ENCODE measurements at places on chromosomes 2 and 18.

GRCh38 chr2:57701391-57701791 lies 345.2 kb upstream of the VRK2 start:
- no peak for DNase-seq

GRCh38 chr18:26487437-26487836 lies 60.9 kb downstream of the KCTD1 start:
- no peak for DNase-seq

- no peak for DNase-seq
Measured at GRCh38 chr18:5868218-5868854, 27.0 kb downstream of the TMEM200C start.

- DNase-seq, result no peak
Measured at GRCh38 chr2:216804357-216805350, 55.2 kb downstream of the TNP1 start.

DNA sequence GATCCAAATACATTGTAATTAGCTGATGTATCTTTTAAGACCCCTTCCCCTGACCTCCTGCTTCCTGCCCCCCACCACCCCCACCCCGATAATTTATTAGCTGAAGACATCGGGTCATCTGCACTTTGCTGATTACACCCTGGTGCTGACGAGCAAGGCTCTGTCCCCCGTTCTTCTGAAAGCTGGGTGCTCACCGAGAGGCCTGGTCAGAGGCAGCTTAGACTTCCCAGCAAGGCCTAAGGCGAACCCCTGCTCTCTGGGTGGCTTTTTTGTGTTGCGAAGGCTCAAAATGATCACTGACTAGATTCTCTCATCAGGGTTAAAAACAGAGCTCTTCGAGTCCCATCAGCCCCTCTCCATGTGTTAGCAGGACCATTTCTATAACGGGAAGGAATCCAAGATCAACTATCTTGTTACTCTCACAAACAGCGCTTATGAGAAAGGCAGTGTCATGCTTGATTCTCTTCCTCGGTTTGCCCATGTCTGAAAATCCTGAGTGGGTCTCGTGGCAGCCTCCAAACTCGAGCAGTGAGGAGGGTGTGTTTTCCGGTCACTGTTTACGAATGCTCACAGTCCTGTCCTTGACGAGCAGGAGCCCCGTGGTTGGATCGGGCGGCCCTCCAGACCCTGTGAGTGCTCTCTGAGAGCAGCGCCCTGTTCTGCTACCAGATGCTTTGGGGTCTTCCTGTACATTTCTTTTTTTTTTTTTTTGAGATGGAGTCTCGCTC lies 201.6 kb downstream of the HDAC4 start:
- DNase-seq, result no peak

DNA sequence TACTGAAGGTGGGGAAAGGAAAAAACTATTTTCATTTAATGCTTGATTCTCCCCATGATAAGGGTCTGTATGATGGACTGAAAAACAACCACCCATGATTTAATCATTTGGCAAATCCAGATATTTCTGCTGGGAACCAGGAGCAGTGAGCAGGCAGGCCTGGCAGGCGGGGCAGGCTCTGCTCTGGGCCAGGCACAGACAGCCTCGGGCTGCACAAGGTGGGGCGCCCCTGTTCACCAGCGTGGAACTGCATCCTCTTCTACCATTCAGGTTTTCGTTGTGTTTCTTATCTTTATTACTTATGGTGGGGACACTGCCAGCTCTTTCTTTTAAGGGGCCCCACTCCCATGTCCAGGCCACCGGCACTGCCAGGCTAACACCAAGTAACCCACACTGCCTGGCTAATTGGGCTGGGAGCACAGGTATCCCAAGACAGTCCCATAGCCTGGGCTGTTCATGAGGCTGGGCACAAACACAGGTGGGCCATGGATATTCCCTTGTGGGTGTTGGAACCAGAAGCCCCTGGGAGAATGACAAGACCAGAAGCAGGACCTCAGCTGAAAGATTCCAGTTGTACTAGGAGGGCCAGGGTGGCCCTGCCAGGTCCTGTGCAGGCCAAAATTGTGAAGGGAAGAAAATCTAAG lies 57.1 kb upstream of the RALBP1 start:
- DNase-seq, result no peak

DNA sequence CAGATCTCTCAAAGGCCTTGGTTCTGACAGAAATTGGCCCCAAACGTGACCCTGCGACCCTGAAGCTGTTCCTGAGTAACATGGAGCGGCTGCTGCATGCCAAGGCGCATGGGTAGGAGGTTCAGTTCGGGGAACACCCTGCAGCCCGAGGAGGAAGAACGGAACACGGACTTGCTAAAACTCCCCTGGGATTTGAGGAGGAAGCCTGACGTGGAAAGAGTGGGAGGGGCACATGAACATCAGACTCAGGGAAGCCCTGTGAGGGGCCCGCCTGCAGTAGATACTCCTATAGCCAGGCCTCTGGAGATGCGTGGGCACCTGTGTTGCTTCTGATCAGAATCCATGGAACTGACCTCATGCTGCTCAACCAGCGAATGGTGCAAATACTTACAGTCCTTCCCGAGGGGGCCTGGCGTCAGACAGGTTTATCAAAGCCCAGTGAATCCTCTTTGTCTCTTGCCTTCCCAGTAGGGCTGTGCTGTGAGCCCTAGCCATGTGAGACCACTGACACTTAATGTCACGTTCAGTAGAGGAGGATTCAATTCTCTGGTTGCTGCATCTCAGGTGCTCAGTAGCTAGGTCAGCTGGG lies 46.8 kb downstream of the IMPA2 start:
- no peak for DNase-seq

- DNase-seq, result no peak
Measured at GRCh38 chr2:200156166-200156835, 150.2 kb upstream of the SPATS2L start.

DNA sequence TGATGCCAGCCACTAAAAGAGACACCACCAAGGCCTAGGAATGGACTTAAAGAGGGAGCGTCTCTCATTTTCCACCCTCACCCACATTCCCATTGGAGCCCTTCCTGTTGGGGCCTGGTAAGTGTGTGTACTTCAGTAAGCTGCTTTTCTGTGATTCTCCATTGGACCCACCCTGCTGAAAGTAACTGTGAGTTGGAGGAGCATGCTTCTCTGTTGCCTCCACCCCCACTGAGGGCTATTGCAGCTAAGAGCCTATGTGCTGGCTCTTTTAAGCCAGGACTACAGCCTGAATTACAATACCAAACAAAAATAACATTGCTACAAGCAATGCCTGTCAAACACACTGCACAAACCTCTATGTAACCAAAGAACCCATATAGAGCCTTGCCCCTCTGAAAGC lies 81.1 kb downstream of the TRABD2A start:
- no peak for DNase-seq

DNA sequence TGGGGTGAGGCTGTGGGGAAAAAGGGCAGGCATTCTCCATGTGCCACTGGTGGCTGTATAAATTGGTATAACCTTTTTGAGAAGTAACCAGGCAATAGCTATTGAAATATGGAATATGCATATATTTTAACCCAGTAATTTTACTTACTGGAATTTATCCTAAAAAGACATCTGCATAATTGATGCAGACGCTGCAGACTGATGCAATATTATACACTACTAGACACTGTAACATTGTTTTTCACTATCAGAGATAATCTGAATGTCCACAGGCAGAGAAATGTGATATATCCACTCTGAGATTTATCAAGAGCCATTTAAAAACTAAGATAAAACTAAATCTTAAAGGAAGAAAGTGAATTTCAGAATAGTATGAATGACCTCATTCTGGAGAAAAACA lies 14.7 kb downstream of the THOC1 start:
- DNase-seq, result no peak

- no peak for DNase-seq
Measured at GRCh38 chr2:113757138-113757657, 756 bp upstream of the SLC35F5 start.
